ENCODE measurements at places on chromosomes 12 and 14. TPM values are rescaled to one million over a fixed set of nuclear protein-coding genes. Genes with fewer than 3 reads are reported as not detected.

HELB gene
- polyA plus RNA-seq: 5.6 TPM

GRCh38 chr12:28177461-28177860, 12.8 kb upstream of the CCDC91 start:
- DNase-seq: no peak

CCNT1 gene
- polyA plus RNA-seq: 32.4 TPM

- peak; percentile 38 for DNase-seq
These were observed 441 bp downstream of the PDE3A start for GRCh38 chr12:20368651-20369304.

GRCh38 chr12:26212396-26212795, 17.0 kb downstream of the SSPN start:
- DNase-seq: no peak

GRCh38 chr12:98403936-98404335, 111.5 kb upstream of the TMPO start:
- no peak for DNase-seq

CLEC4E gene
- polyA plus RNA-seq: 1.4 TPM

- DNase-seq: no peak
These were observed 51.2 kb downstream of the OSBPL8 start for GRCh38 chr12:76508128-76508980.

DNA sequence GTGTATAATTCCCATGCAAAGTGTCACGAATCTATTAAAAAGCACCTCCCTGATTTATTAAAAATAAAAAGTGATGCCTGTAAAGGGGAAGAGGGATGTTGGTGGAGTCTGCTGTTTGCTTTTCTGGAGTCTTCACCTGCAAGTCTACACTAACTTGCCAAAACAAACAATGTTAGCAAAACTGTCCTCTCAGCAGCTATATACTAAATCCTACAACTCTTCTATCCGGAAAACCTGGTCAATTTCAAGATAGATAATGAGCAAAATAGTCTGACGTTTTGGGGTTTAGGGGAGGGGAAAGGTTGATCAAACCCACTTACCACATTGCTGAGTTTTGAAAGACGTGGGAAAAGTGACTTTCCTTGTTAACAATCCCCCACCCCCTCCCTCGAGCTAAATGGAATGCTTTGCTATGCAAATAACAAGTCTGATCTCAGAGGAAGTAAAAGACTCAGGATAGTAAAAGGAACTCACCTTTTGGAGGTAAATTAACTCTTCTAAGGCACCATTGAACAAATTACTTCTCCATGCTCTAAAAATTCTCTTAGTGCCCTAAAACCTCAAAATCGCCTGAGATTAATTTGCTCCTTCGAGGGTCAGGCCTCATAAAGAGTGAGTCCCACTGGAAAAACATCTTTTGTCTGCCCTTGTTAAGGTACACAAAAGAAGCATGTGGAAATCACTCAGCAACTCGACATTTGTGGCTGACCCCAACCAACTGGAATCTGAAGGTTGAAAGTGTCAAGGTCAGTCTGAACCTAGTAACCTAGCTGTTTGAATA, 13.5 kb downstream of the BMP4 start:
- DNase-seq: no peak

- no peak for DNase-seq
These were observed 1116.9 kb upstream of the TMEM132C start for GRCh38 chr12:127150028-127150427.

DNA sequence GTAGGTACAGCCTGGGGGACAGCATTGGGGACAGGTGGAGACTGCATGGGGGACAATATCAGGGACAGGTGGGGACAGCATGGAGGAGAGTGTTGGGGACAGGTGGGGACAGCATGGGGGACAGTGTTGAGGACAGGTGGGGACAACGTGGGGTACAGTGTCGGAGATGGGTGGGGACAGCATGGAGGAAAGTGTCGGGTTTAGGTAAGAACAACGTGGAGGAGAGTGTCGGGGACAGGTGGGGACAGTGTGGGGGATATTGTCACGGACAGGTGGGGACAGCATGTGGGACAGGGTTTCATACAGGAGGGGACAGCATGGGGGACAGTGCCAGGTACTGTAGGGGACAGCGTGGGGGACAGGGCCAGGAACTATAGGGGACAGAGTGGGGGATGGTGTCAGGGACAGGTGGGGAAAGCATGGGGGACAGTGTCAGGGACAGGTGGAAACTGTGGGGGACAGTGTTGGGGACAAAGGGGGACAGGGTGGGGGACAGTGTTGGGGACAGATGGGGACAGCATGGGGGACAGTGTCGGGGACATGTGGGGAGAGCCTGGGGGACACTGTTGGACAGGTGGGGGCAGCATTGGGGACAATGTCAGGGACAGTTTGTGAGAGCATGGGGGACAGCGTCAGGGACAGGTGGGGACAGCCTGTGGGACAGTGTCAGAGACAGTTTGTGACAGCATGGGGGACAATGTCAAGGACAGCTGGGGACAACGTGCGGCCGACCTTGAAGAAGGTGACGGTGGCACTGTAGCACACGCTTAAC, 213.1 kb downstream of the TMEM121 start:
- no peak for DNase-seq

CMA1 gene
- polyA plus RNA-seq: 0.19 TPM

DNA sequence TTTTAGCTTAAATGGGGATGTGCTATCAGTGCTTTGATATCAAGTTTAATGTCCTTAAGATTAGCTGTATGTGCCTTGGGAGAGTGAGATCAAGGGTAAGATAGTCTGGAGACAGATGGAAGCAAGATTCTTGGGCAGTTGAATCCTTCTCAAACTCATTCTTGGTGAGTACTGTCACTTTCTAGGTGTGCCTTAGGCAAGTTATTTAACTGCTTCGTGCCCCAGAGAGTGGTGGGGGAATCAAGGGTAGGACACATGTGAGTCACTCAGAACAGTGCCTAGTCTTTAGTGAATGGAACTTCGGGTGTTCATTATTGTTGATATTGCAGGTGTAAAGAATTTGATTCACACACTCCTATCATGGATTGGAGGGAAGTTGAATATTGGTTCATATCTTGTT, 803.7 kb downstream of the DIO2 start:
- DNase-seq: no peak

TRMT61A gene
- polyA plus RNA-seq: 7.9 TPM

DNA sequence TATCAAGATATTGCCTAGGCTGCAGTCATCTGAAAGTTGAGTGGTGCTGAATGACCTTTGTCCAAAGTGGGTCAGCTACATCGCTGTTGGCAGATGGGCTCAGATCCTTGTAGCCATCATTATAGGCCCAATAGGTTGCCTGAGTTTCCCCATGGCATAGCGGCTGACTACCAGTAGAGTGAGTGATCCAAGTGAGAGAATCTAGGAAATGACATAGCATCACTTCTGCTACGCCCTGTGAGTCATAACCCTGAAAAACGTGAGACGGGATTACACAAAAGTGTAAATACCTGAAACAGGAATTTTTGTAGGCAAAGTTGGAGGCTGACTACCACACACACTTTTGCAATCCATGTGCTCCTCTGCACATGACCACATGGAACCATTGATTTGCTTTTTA, 273.3 kb downstream of the RPL10L start:
- DNase-seq: no peak

DNA sequence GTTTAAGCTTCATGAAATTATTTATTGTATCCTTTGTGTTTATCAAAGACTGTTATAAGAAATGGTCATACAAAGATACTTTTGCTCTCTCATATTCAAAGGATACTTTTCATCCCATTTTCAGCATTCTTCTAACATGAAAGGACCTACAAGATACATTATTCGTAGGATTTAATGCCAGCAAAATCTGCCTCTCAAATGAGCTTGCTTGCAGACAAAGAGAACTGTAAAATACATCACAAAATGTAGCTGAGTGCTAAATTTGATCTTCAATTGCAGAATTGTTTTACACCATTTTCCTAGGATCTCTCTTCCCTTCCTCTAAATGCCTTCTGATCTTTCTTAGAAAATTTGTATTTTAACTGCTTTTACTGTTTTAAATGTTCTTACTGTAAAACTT, 333.0 kb upstream of the NAV3 start:
- no peak for DNase-seq

- DNase-seq: no peak
These were observed 208.4 kb downstream of the DPF3 start for GRCh38 chr14:72685456-72685855.

DNA sequence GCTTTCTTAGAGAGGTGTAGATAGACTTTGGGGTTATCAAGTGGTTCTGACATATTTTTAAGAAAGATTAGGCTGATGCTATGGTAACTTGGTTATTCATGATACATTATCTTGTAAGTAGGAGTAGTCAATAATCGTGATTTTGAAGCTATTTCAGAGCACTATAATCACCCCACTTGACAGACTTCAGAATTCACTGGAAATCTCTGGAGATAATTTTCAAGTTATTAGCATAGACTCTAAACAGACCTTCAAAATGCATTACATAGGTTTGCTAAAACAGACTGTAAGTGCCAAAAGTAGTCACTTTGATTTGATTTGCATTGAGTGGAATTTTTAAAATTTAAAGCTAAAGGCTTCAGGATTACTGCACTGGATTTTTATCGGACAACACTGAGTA, 74.3 kb downstream of the ERGIC2 start:
- no peak for DNase-seq

- DNase-seq: no peak
These were observed 40.9 kb upstream of the NOS1 start for GRCh38 chr12:117402363-117402762.

DNA sequence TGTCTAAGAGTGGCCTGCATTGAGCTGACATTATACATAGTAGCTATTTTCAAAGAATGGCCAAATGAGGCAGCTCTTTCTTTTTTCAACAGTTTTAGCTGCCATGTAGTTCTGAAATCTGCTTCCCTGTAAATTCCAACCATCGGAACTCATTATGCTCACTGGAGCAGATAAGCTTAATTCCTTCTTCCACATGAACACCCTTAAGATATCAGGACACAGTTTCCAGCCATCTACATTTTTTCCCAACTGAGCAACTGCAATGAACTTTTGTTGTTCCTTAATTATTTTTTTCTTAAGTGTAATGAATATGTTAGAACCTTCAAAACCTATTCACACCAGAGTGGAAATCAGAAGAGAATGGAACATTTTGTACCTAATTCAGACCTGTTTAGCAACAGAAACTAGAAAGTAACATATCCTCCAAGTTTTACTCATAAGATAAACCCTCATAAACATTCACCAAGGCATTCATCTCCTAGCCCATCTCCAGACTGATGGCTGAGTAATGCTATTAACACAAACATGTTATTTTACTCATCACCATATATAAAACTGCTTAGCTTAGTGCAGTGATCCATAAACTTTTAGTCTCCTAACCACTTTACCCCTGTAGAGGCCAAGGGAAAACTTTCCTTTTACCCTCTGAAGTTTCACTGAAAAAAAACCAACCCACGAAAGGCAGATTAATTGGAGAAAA, 296.1 kb upstream of the SYT1 start:
- DNase-seq: no peak

DNA sequence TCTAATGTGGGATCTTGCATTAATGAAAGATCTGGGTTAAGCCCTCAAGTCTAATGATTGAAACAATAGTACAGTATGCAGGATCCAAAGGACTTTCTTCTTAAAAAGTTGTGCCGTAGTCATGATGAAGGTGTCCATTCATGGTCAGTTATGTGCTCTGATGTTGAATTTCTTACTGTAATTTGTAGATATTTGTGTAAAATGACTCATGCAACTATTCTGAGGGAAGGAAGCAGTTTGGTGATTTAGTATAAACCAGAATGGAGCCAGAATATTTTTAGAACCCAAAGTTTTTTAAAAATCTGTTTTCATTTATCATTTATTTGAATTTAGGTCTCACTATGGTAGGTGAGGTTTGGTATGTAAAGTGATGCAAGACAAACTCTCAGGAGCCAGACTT, 151.2 kb downstream of the AKAP6 start:
- no peak for DNase-seq

GRCh38 chr14:44369401-44370123, 137.5 kb downstream of the FSCB start:
- DNase-seq: no peak

PEBP1 gene
- polyA plus RNA-seq: 316 TPM

ADAM21 gene
- 0.34 TPM for polyA plus RNA-seq

GRCh38 chr12:46718495-46718894, 107.3 kb downstream of the SLC38A4 start:
- DNase-seq: no peak

SERPINA12 gene
- polyA plus RNA-seq: 0.30 TPM

- DNase-seq: no peak
These were observed 97.6 kb upstream of the ZDHHC17 start for GRCh38 chr12:76666290-76666835.

DNA sequence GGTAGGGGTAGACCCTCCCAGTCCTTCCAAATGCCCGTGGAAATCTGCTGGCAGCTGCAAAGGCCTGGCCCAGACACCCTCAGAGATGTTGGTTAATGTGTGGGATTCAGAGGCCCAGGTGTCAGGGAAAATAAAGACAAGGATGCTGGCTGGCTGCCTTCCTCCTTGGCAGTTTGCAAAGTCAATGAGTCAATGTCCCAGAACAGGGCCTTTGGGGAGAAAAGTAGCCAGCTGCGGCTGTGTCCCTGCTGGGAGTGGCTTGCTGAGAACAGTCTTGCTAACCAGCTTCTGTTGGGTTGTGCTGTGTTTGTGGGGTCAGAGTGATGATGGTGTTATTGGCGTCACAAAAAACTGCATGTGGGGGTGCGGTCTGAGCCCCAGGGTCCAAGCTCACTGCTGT, 29.2 kb downstream of the GLRX5 start:
- DNase-seq: no peak

PIANP gene
- polyA plus RNA-seq: 14.0 TPM

- DNase-seq: no peak
These were observed 255.2 kb upstream of the DDHD1 start for GRCh38 chr14:53408175-53408879.

ANG gene
- 3.3 TPM for polyA plus RNA-seq

DNA sequence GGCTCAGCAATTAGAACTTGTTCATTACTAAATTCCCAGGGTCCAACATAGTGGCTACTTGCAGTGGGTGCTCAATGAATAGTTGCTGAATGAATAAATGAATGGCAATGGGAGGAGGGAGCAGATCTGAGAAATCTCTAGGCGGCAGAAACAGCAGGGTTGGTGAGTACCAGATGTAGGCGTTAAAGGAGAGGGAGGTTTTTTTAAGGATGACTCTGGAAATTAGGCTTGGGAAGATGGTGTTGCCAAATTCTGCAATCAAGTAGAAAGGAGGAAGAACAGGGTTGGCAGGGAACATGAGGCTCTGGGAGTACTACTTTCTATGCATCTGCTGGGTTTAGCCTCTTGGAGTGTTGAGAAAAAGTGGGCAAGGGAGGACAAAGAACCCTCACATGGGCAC, 207.1 kb downstream of the APAF1 start:
- no peak for DNase-seq

DNA sequence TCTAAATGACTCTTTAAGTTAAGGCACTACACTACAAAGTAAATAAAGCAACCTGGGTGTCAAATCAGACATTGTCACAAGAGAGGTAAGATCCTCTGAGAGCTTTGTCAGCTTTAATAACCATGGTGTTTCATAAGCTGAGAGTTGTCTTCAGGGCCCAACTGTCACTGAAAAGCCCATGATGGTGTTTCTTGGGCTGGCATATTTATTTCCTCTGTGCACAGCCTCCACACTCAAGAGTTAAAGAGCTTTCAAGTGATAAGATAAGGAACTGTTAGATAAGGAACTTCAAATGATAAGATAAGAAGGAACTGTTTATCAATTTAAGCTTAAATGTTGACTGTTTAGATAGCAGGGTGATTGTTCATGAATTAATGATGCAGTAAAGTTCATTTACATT, 495.4 kb downstream of the TMEM117 start:
- DNase-seq: no peak
